ENCODE measurements at places on chromosomes 1 and 21. TPM values are rescaled to one million over a fixed set of nuclear protein-coding genes. Genes with fewer than 3 reads are reported as not detected.
A peak's percentile ranks its signal among the peaks of the same experiment; 100 is the strongest.

GRCh38 chr1:2496087-2496622, 20.1 kb downstream of the PLCH2 start:
- no peak for DNase-seq

DNA sequence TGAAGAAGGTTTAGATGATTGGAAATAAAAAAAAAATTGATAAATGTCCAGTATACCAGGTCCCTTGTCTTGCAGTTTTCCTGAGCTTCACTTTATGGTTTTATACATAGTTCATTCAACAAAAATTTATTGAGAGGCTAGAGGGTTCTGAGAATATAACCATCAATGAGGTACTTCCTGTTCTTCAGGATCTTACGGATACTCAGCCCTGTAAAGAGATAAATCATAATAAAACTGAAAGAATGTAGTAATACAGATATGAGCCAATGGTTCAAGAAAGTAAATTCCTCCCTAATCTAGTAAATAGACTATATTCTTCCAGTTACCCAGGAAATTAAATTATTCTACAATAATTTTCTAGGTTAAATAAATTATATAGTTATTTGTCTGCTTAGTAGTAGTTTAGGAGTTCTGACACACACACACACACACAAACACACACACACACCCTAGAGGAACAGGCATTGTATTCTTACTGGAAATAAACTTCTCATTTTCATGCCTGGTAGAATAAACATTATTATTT, 70.4 kb upstream of the HMCN1 start:
- no peak for DNase-seq

GRCh38 chr1:54486907-54487306, 61.1 kb upstream of the ACOT11 start:
- peak; percentile 53 for DNase-seq

- DNase-seq = no peak
These were observed 22.3 kb upstream of the AGPAT3 start for GRCh38 chr21:43842742-43843141.

DNA sequence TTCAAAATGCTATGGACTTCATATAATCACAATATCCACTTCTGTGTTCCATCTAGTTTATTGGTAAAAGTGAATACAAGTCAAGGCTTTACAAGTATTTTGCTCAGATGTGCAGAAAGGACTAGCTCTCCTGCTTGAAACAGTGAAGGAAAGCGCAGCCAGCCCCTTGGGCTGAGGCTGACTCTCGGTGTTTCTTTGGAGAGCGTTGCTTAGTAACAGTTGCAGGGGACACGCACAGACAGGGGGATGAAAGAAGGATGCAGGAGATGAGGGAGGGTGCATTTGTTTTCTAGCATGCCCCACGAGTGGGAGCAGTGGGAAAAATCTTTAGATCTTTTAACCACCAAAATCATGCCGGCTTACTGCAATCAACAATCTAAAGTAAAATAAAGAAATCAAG, 9.1 kb downstream of the PYCR2 start:
- DNase-seq = no peak

DNA sequence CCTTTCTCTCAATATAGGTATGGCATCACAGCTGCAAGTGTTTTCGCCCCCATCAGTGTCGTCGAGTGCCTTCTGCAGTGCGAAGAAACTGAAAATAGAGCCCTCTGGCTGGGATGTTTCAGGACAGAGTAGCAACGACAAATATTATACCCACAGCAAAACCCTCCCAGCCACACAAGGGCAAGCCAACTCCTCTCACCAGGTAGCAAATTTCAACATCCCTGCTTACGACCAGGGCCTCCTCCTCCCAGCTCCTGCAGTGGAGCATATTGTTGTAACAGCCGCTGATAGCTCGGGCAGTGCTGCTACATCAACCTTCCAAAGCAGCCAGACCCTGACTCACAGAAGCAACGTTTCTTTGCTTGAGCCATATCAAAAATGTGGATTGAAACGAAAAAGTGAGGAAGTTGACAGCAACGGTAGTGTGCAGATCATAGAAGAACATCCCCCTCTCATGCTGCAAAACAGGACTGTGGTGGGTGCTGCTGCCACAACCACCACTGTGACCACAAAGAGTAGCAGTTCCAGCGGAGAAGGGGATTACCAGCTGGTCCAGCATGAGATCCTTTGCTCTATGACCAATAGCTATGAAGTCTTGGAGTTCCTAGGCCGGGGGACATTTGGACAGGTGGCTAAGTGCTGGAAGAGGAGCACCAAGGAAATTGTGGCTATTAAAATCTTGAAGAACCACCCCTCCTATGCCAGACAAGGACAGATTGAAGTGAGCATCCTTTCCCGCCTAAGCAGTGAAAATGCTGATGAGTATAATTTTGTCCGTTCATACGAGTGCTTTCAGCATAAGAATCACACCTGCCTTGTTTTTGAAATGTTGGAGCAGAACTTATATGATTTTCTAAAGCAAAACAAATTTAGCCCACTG, 11.5 kb downstream of the HIPK1 start:
- DNase-seq = peak; percentile 87

- no peak for DNase-seq
These were observed 4.3 kb downstream of the SLC30A1 start for GRCh38 chr1:211574705-211575104.

DNA sequence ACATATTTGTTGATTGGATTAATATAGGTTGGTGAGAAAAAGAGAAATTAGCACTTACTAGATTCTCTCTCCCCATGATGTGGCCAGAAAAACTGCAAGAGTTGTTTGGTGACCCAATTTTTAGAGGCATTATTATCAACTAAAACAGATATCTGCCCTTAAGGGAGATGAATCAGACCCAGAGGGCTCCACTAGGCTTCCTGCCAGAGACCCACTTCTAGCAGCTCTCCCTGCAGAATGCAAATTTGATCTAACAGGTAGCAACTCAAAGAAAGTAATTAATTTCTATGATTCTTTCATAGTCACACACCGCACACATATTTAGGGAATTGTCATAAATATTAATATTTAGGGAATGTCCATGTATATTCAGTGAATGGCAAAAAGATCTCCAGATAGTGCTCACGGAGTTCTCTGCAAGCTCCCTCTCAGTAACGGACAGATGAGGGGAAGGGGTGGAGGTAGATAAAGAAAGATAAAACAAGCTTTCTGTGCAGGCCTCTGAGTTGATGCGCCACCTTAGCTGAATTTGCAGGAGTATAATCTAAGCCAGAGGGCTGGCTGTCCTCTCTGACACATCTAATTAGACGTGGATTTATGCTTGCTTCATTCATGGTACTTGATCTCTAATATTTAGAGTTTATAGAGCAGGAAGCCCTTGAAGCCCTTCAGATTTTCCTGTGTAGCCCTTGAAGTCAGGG, 84.1 kb upstream of the CCDC190 start:
- no peak for DNase-seq

DNA sequence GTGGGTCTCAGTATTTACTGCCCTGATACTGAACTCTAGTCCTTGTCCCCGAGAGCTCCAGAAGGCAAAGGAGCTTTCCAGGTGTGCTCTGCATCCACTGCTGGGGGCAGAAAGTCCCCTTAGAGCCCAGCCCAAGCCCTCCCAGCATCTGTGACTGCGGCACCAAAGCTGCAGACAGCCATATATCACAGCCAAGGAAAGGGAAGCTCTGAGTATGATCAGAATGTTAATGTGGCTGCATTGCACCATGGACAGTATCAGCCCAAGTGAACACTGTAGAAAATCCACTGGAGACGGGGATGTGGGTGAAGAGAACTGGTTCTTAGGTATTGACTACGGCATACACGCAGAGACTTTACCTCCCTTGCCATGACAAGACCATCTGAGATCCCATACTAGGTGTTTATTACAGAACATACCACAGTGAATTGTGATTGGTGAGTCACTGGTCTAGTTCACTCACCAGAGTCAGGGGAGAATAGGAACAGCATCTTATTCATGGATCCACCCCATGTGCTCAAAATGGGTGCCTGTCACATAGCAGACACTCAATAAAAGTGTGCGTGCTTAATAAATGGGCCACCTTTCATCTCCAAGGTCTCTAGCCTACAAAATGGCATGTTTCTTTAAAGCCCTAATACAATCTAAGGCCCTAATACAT, 170.3 kb downstream of the HHIPL2 start:
- DNase-seq = no peak

DNA sequence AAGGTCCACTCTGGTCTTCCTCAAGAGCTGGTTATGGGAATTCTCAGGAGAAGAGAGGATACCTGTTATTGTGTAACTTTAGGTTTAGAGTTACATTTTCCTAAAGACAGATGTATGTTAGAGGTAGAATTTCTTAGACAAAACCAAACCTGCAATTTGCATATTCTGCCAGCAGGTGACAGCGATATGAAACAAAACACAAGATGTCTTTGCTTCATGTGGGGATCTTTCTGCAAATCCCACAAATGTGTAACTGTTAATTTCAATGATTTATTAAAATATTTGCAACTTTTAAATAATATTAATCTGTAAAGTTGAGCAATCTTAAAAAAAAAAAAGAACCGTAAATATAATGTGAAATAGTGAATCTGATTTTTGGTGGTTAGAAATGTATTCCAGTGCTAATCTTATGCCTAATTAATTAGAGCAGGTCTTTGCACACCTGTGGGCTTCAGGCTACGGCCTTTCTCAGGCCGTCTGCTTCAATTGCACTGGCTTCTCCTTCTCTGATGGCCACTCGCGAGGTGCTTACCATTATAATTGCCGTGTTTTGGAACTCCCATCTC, 33.4 kb downstream of the FAM78B start:
- DNase-seq = no peak

Gene RCSD1
- 30.9 TPM for total RNA-seq

Gene KHDRBS1
- 156 TPM for total RNA-seq

Gene NUDT17
- 4.8 TPM for total RNA-seq

Gene ANGPTL3
- total RNA-seq = not detected

Gene MATN1
- 1.1 TPM for total RNA-seq

Gene BLZF1
- 14.3 TPM for total RNA-seq

Gene GRIK3
- not detected for total RNA-seq
